Immature natural killer cell (primary cell): ENCODE measurements at places on chromosomes 5 and 9.

DNA sequence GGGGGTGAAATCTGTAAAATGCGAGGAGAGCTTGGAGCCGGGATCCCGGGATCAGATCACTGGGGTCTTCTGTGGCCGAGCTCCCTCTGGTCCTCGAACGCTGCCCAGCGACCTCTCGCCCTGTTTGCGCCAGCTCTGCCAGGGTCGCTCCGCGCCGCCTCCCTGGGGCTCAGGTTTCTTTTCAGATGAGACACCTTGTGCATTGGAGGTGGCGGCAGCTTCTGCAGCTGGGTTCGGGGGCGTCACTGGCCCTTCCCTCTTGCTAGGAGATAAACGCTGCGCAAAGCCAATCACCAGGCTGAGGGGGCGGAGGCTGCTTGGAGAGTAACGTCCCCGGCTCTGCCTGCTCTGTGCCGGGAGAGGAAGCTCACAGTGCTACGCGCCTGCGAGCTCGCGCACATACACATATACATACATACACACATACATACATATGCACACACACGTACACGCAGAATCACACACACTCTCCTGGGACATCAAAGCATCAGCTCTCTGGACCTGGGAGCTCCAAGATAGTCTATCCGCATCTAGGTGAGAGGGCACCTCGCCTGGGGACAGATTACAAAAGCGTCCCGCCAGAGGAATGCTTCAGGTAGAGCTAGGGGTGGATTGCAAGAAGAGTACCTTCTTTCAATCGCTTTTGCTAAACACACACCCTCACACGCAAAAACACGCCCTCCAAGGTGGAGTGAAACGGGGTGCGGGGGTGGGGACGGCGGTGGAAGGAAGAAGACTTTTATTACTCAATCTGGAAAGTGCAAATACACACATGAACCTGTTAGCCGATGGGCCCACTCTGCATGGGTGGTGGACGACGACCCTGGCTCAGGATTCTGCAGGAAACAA lies at the start of gene ST8SIA4:
ST8SIA4 (minus strand) TSS at position 244 of the 849 bp plus-strand sequence. CDS start 327 bp downstream, outside the sequence.
- DNase-seq = peak; percentile 84
- H3K4me3 ChIP-seq = peak within 1 kb of the TSS; percentile 97
- H3K36me3 ChIP-seq = no peaks in the 10 kb centered on the region
- peaks cover 16% of the 10 kb centered on the region for H3K27me3 ChIP-seq
- peaks cover 52% of the 10 kb centered on the region for H3K4me1 ChIP-seq

GRCh38 chr9:2725898-2726649 lies 8.8 kb downstream of the KCNV2 start:
- H3K36me3 ChIP-seq = no peaks in the 10 kb centered on the region
- H3K4me3 ChIP-seq = no peak overlapping the region
- no peak for DNase-seq
- no peak overlapping the region for H3K27ac ChIP-seq
- peaks cover 7% of the 10 kb centered on the region for H3K4me1 ChIP-seq

DNA sequence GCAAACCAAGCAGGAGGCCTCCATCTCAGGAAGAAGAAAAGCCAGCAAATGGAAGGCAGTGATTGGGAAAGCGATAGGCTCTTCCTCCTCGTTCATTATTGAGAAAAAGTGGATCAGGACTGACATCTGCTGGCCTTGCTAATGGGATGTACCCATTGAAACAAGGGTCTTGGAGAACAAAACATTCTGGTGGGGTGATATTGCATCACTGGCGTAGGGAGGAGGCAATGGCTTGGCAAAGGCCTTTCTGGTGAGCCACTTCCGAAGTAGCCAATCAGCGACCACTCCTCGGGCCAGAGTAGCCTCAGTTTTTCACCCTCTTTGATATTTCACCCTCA lies 86.7 kb upstream of the NFIB start:
- no peak for DNase-seq
- no peak overlapping the region for H3K4me3 ChIP-seq
- peaks cover 2% of the 10 kb centered on the region for H3K27me3 ChIP-seq
- H3K27ac ChIP-seq = no peak overlapping the region
- H3K4me1 ChIP-seq = no peaks in the 10 kb centered on the region
- H3K36me3 ChIP-seq = no peaks in the 10 kb centered on the region

DNA sequence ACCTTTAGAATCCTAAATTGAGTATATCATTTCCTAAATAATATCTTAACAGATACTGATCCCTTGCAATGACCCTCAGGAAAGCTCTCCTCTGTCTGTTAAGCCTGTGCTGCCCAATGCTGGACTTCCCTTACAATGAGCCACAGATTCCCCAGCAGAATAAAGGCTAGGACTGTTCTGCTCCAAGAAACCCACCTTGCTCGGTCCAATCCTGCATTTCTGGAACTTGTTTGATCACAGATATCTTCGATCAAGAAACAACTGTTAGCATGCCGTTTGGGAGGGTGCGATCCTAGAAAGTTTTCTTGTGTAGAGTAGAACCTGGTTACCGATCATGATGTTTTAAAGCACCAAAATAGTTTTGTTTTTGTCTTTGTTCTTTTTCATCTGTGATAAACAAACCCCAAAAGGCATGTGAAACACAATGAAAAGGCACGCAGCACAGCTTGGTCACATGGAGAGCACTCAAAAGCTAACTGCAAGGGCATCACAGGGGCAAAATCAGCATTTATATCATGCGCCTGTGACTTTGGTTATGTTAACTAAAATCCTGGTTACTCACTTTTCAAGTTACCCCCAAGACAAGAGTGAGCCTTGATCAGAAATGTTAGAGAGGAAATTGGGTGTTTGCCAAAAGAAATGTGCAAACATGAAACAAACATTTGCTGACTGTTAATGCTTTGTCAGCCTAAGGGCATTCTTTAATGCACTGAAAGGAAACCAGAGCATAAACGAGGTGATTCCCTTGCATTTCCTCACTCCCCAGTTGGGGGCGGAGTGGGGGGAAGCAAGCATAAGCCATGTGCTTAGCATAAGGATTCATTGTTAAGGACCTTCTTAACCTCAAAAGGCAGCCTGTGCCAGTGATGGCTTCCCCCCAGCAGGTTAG lies 61.9 kb upstream of the ADAMTS16 start:
- no peak for DNase-seq
- H3K27me3 ChIP-seq = peaks cover 2% of the 10 kb centered on the region
- no peak overlapping the region for H3K4me3 ChIP-seq
- no peak overlapping the region for H3K27ac ChIP-seq

DNA sequence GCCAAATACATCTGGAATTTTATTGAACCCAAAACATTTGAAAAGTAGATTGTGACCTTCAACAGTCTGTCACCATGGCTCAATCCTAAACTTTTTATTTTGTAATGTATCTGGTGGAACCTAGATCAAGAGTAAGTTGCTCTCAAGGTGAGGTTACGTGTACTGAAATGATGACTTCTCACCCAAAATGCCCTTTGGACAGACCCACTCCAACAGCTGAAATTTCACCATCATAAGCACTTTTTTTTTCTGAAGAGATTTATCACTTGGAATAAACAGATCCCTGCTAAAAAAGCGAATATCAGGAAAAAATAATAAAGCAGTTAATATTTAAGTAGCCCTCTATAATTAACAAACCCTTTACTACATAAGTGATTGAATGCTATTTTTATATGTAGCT lies 155.0 kb upstream of the FBXL7 start:
- no peaks in the 10 kb centered on the region for H3K36me3 ChIP-seq
- no peaks in the 10 kb centered on the region for H3K27me3 ChIP-seq
- no peak for DNase-seq

DNA sequence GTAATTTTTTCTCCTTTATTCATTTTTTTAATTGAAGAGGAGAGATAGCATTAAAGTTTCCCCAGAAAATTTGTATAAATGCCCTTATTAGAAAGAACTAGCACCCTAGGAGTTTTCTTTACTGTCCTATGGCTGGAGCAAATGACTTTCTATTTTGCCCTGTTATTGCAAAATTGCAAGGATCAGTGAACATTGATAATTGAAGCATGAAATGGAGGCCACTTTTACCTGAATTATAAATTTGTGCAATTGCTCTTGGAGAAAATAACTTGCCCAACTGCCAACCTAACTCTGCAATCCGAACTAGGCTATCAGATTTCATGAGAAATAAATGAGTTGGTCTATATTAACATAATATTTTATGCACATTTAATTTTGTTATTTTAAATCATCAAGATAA lies 111.9 kb downstream of the MTRR start:
- peaks cover 2% of the 10 kb centered on the region for H3K27me3 ChIP-seq
- no peak for DNase-seq
- H3K4me3 ChIP-seq = no peak overlapping the region
- peaks cover 2% of the 10 kb centered on the region for H3K36me3 ChIP-seq

DNA sequence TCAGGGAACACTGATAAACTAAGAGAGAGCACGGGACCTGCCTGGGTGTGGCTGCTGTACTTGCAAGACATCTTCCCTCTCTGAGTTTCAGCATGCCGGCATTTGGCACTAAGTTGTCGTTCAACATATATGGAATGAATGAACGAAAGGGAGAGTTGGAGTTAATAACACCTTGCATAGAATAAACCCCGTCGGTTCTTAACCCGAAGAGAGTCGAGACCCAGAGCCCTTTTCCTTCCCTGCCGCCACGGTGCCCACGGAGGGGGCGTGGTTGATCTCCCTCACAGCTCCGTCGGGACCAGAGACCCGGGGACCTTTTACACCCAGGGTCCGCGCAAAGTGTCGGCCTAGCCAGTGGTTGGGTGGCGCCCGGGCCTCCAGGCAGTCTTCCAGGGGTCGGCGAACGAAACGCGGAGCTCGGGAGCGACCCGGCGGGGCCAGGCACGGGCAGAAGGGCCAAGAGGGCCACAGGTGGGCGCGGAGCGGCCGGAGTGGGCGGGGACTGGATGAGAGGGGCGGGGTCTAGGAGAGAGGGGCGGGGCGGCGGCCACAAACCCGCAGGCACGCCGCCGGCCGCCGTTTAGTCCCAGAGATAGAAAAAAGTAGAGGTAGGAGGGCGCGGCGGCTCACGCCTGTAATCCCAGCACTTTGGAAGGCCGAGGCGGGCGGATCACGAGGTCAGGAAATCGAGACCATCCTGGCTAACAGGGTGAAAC lies 735 bp upstream of the RPL26L1 start:
- H3K27me3 ChIP-seq = peaks cover 15% of the 10 kb centered on the region
- H3K27ac ChIP-seq = peak overlapping the region; percentile 94
- DNase-seq = peak; percentile 61
- peaks cover 19% of the 10 kb centered on the region for H3K4me1 ChIP-seq
- H3K4me3 ChIP-seq = peak overlapping the region; percentile 94

- no peak overlapping the region for H3K4me3 ChIP-seq
- H3K27me3 ChIP-seq = no peaks in the 10 kb centered on the region
- H3K36me3 ChIP-seq = no peaks in the 10 kb centered on the region
- no peaks in the 10 kb centered on the region for H3K4me1 ChIP-seq
Measured at GRCh38 chr5:120258123-120258522, 206.0 kb upstream of the PRR16 start.

GRCh38 chr9:21110708-21111576 lies 30.7 kb downstream of the IFNW1 start:
- H3K27me3 ChIP-seq = no peaks in the 10 kb centered on the region
- H3K4me1 ChIP-seq = no peaks in the 10 kb centered on the region
- no peak overlapping the region for H3K4me3 ChIP-seq
- peak; percentile 64 for DNase-seq
- H3K36me3 ChIP-seq = no peaks in the 10 kb centered on the region
- H3K27ac ChIP-seq = no peak overlapping the region

DNA sequence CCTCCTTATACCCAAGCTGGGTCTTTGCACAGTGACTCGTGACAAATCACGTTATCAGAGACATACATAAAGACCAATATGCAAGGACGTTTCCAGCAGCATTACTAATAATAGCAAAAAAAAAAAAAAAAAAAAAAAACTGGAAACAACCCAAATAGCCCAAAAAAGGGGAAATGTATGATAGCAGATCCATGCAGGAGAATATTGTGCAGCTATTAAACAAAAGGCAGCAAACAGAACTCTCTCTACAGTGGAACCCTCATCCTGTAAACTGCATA lies 37.7 kb downstream of the C5orf15 start:
- DNase-seq = no peak
- no peak overlapping the region for H3K27ac ChIP-seq
- H3K4me3 ChIP-seq = peak overlapping the region; percentile 75
- H3K36me3 ChIP-seq = no peaks in the 10 kb centered on the region

GRCh38 chr9:89878687-89879086 lies 273.9 kb downstream of the GADD45G start:
- no peaks in the 10 kb centered on the region for H3K4me1 ChIP-seq
- peaks cover 2% of the 10 kb centered on the region for H3K27me3 ChIP-seq
- no peak for DNase-seq
- no peaks in the 10 kb centered on the region for H3K36me3 ChIP-seq
- no peak overlapping the region for H3K4me3 ChIP-seq

- no peaks in the 10 kb centered on the region for H3K27me3 ChIP-seq
- H3K36me3 ChIP-seq = no peaks in the 10 kb centered on the region
- H3K27ac ChIP-seq = no peak overlapping the region
- H3K4me3 ChIP-seq = no peak overlapping the region
- no peak for DNase-seq
Measured at GRCh38 chr5:56313596-56313995, 80.5 kb upstream of the ANKRD55 start.

DNA sequence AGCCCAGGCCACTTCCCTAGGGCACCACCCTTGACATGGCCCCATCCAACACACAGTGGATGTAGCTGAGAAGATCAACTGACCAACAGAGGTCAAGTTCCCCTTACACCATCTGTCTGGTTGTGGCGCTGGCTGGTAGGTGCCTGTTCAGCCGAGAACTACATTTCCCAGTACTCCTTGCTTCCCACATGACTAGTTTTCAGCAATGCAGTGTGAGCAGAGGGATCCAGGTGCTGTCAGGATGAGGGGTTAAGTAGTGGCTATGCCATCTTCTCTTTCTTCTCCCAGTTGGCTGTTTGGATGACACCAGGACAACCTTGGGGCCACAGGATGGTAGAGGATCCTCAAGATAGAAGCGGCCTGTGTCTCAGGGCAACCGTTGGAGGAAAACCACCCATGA lies 48.6 kb upstream of the SH3PXD2B start:
- H3K27ac ChIP-seq = no peak overlapping the region
- H3K36me3 ChIP-seq = no peaks in the 10 kb centered on the region
- H3K4me1 ChIP-seq = peaks cover 9% of the 10 kb centered on the region

DNA sequence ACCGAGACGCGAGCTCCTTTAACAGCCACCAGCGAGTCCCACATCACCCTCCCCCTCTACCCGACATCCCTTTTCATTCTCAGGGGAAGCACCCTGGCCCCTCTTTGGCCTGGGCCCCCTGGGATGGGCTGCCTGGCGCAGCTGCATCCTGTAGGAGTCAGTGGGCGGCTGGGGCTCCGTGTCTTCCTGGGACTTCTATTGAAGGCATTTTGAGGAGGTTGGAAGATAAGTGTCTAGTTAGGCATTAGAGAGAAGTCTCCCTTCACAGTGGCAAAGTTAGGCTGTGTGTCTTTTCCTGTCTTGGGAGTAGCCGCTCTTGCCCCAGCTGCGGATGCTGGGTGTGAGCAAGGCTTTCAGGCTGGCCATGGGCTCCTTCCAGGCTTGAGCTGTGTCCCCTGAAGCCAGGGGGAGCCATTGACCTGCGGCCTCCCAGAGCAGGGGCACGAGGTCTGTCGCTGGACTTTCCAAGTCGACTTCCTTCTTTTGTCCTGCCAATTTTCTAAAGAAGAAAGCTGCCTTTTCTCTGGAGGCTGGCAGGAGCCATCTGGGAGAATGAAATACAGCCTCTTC lies 18.6 kb upstream of the NKD2 start:
- H3K36me3 ChIP-seq = no peaks in the 10 kb centered on the region
- no peak for DNase-seq
- no peak overlapping the region for H3K27ac ChIP-seq
- no peaks in the 10 kb centered on the region for H3K4me1 ChIP-seq
- H3K27me3 ChIP-seq = peaks cover 7% of the 10 kb centered on the region
